ENCODE measurements at places on chromosomes 3 and 15.

GRCh38 chr3:55965776-55966175 lies 478.7 kb upstream of the WNT5A start:
- H3K27me3 ChIP-seq: no peaks in the 10 kb centered on the region
- no peak for DNase-seq
- no peak overlapping the region for H3K27ac ChIP-seq
- no peaks in the 10 kb centered on the region for H3K36me3 ChIP-seq

GRCh38 chr3:119340446-119340845 lies 46.3 kb downstream of the ARHGAP31 start:
- H3K36me3 ChIP-seq: no peaks in the 10 kb centered on the region
- no peak overlapping the region for H3K27ac ChIP-seq
- DNase-seq: no peak

- DNase-seq: peak; percentile 73
- no peak overlapping the region for H3K4me3 ChIP-seq
- peaks cover 62% of the 10 kb centered on the region for H3K4me1 ChIP-seq
- H3K27ac ChIP-seq: peak overlapping the region; percentile 54
These were observed 2.0 kb upstream of the GP9 start for GRCh38 chr3:129058441-129059200.

DNA sequence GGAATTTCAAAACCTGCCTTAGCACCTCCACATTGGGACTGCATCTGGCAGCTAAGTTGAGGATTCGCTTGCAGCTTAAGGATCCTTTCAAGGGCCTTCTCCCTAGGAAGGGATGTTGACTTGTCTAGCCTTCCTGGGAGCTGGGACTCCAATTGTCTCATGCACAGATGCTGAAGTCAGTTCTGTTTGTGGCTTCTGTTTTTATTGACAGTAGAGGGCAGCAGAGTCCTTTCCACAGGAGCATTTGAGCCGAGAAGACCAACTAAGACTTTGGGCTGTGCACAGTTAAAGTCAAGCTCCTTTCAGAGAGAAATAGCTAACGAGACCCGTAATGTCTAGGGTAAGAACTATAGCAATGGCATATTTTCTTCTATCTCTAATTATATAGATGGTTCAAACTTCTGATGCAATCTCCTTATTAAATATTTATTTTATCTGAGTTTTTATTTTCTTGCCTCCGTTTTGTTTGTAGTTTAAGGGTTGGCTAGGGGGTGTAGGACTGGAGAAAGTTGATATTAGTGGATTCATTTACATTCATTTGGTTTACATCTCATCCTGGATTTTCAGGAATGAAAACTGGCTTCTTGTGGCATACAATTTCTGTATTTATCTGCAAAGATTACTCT lies 59.7 kb upstream of the KBTBD8 start:
- H3K27me3 ChIP-seq: peaks cover 4% of the 10 kb centered on the region
- H3K27ac ChIP-seq: no peak overlapping the region
- H3K4me3 ChIP-seq: no peak overlapping the region
- no peaks in the 10 kb centered on the region for H3K4me1 ChIP-seq
- peak; percentile 19 for DNase-seq

DNA sequence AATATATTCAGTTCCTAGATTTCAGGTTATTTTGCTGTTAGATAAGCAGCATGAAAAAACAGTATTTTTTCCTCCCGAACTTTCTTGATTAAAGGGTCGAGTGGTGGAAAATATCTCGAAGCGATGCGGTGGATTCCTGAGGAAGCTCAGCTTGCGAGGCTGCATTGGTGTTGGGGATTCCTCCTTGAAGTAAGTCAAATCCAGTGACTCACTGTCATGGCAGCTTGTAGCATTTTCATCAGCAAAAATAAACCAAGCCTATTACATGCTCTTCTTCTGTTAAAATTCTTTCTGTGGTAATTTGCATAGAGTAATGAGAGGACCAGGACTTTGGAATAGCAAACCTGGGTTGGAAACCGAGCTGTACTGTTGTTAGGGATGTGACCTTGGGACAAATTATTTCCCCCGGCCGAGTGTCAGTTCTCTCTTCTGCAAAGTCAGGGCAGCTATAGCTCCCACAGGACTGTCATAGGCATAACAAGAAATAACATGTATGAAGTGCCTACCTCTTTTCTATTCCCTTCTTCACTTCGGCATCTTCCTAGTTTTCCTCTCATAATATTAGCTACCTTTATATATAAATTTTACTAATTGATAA lies 75.6 kb downstream of the UBP1 start:
- H3K4me1 ChIP-seq: peaks cover 5% of the 10 kb centered on the region
- no peak for DNase-seq
- no peaks in the 10 kb centered on the region for H3K36me3 ChIP-seq
